ENCODE measurements at places on chromosomes 13 and 19.
A peak's percentile ranks its signal among the peaks of the same experiment; 100 is the strongest.

- DNase-seq = peak; percentile 33
These were observed 30.2 kb downstream of the C19orf81 start for GRCh38 chr19:50679177-50680125.

- DNase-seq = no peak
These were observed 40.4 kb downstream of the CRTC1 start for GRCh38 chr19:18723871-18724377.

DNA sequence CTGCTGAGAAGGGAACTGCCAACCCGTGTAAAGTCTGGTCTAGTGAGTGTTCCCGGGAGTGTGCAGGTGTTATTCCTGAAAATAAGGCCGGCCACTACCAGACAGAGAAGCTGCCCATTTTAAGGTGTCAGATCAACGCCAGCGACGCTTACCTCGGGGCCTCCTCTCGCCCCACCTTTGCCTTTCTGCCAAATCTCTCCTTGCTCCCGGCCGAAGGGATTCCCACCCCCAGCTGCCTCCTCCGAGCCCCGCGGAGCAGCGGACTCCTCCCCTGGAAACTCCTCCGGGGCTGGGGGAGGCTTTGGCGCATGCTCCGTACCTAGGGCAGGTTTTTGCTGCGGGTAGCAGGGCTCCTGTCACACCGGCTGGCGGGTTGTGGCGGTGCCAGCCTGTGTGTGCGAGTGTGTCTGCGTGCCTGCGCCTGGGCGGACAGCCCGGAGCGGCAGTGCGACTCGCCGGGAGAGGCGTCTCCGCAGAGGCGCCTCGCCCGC, at the start of gene HS6ST3:
Gene HS6ST3, plus strand, starts transcription at position 359 of the 491 bp plus-strand sequence.
- DNase-seq = peak; percentile 8

GRCh38 chr19:51919606-51920005, 7.7 kb upstream of the ZNF613 start:
- DNase-seq = no peak

DNA sequence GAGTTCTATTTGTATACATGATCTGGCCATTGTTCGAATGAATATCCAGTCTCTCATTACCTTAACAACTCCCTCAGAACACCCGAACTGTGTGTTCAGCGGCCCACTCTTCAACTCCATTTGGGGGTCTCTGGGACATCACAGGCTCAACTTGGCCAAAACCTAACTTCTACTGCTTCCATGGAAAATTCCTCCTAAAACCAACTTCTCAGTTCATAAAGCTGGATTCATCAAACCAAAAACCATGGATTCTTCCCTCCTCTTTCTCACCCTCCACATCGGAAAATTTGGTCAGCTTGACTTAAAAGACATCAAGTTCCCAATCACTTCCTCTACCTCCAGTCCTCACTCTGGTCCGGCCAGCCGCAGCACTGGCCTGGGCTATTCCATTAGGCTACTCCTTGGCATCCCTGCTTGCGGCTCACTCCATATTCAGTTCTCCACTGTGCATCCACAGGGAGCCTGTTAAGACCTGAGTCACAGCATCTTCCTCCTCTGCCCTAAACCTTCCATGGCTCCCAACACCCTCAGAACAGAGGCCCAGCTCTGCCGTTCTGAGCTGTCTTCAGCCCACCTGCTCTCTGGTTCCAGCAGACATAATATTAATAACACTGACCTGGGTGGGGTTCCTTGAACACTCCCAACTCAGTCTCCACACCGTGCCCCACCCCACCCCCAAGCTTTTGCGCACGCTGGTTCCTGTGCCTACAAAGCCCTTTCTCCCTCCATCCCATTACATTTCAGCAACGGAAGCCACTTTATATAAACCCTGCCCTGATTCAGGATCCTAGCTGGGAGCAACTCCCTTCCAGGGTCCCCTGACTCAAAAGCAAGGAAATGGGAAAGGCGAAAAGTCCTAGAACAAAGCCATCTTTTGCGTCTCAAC, 1.1 kb downstream of the ZNF792 start:
- DNase-seq = peak; percentile 35

GRCh38 chr19:13154241-13154778, 4.1 kb downstream of the IER2 start:
- DNase-seq = peak; percentile 92

- DNase-seq = no peak
These were observed 192.6 kb downstream of the COL4A1 start for GRCh38 chr13:110114316-110114715.

DNA sequence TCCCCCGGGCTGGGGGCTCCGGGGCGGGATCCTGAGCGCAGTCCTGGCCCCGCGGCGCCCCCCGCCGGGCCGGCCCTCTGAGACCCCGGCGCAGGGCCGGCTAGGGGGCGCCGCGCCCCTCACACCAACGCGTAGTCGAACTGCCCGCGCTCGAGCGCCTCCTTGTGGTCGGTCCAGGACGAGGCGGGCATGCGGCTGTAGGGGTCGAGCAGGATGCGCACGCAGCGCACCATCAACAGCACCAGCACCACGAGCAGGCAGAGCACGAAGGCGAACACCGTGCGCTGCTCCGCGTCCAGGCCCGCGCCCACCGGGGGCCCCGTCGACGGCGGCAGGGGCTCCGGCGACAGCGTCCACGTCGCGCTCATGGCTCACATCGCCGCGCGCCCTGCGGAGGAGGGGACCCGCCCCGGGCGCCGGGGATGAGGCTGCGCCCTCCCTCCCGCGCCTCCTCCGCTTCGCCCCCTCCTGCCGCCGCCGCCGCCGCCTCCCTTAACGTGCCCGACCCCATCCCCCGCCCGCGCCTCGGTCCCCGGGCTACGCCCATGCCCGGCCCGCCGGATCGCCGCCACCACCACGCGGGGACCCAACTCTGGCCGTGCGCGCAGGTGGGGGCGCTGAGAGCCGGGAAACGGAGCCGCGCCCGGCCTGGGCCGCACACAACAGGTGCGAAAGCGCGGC, 624 bp downstream of the CTXN1 start:
- peak; percentile 68 for DNase-seq

DNA sequence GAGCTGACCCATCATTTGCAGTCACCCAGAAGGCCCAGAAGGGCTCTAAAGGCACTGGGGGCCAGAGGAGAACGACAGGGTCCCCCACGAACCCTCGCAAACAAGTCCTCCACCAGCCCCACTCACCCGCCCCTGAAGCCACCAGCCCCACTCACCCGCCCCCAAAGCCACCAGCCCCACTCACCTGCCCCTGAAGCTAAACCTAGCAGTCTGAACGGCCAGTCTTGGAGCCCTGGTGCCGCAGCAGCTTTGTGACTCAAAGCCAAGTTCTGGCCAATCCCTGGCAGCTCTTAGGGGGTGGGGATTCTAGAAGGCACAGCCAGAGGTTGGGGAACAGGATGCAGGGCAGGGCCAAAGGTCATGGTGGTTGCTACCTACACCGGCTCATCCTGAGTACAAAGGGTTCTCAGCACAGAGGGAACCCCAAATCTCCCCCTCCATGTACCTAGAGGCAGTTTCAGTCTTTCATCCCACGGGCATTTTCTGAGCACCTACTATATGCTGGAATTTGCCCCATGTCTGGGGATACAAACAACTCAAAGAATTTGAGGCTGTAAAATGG, at the start of gene IQCN:
Gene IQCN, minus strand, starts transcription at position 234 of the 562 bp plus-strand sequence. CDS start 4,974 bp downstream, outside the sequence.
- DNase-seq = peak; percentile 51

DNA sequence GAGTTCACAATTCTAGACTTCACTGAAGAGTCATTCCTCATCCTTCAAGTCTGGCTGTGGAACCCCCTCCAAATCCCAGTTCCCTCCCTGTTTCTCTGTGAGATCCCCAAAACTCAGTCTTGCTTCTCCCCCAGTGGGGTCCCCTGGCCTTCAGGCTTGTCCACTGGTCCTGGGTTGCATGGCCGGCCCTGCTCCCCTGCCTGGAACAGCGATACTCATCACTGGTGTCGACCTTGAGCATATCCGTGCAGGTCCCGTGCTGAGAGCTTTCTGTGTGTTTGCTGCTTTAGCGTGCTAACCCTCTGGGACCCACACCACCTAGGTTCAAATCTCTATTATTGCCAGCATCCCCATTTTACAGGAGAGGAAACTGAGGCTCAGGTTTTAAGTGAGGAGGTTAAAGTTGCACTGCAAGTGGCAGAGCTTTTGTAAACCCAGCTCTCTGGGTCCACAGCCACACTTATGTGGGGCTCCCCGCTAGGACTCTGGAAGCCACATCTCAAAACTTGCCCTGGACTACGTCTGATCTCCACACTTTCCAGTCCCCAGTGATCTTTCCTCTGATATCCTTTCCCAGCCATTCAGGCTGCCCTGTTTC, 15.5 kb downstream of the LIPE start:
- no peak for DNase-seq

DNA sequence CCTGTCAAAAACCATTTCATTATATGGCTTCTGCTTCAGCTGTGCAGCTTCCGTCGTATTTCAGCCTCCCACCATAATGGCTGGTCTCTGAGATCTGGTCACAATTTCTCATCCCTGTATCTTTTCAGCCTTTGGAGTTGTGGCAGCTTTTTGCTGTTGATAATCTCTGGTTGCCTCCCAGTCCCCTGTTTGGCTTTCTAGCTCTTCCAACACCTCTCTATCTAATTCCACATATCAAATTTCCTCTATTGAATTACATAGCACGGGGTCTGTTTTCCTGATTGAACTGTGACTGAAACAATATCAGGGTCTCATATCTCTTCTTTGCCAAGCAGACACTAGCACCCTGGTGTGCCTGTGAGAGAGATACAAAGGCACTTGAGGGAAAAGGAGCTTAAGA, 222.1 kb upstream of the OBI1 start:
- DNase-seq = no peak

DNA sequence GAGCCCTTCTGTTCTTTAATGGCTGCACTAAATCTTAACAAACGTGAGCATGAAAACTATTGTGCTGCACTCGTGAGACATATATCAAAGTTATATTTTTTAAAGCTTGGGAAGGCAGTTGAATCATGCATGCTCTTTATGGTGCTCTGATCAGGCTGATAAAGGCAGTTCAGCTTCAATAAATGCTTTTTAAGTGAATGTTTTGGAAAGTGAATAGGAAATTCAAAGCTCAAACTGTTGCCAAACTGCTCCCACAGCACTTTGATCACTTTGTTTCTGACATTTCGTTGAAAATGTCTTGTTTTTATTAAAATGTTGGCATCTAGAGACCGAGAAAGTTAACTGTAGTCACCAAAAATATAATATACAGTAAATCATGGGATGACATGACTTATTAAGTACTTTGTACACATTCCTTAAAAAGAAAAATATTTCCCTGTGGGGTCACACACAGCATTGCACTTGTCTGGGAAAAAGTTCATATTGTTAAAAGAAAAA, 625.7 kb upstream of the PCDH9 start:
- DNase-seq = no peak

Measured in astrocyte of the spinal cord (primary cell).